Activated CD4-positive, alpha-beta T cell treated with anti-CD3 and anti-CD28 coated beads, Interleukin-2, amount 10 ng/mL, durations not matched to agents 24 days and 14 days (primary cell): ENCODE measurements at places on chromosomes 2 and 18. TPM values are rescaled to one million over a fixed set of nuclear protein-coding genes. Genes with fewer than 3 reads are reported as not detected.

IL36G gene
- total RNA-seq = not detected in 2 replicates

LOXHD1 gene
- not detected in 2 replicates for total RNA-seq

LCT gene
- 0.31 and 0.51 TPM in 2 replicates for total RNA-seq

UGT1A10 gene
- not detected in 2 replicates for total RNA-seq

SLC23A3 gene
- 1.8 and 2.3 TPM in 2 replicates for total RNA-seq

TTR gene
- total RNA-seq = not detected in 2 replicates

MPV17 gene
- total RNA-seq = 86.8 and 89.1 TPM in 2 replicates

RNF125 gene
- 32.6 and 35.0 TPM in 2 replicates for total RNA-seq

ZNF638 gene
- 90.2 and 91.5 TPM in 2 replicates for total RNA-seq

MYO1B gene
- 16.4 and 21.1 TPM in 2 replicates for total RNA-seq

KATNAL2 gene
- total RNA-seq = 0.40 TPM in 1 of 2 replicates, not detected in the other

ZSWIM2 gene
- total RNA-seq = not detected in 2 replicates

CYP1B1 gene
- 12.2 and 13.7 TPM in 2 replicates for total RNA-seq

DSG4 gene
- total RNA-seq = not detected in 2 replicates

POTEI gene
- not detected in 2 replicates for total RNA-seq

ANKRD53 gene
- total RNA-seq = not detected in 2 replicates

GALM gene
- 56.0 and 57.4 TPM in 2 replicates for total RNA-seq

NEU2 gene
- total RNA-seq = not detected in 2 replicates

CRYGD gene
- total RNA-seq = not detected in 2 replicates

SP5 gene
- 0.09 TPM in 1 of 2 replicates, not detected in the other for total RNA-seq

HSBP1L1 gene
- total RNA-seq = 6.8 and 8.1 TPM in 2 replicates

DHRS9 gene
- 4.5 and 5.2 TPM in 2 replicates for total RNA-seq

COBLL1 gene
- total RNA-seq = not detected in 2 replicates

PIKFYVE gene
- 27.3 and 29.4 TPM in 2 replicates for total RNA-seq

KHK gene
- total RNA-seq = 13.4 and 13.9 TPM in 2 replicates

THAP4 gene
- 62.0 and 63.9 TPM in 2 replicates for total RNA-seq
